DMS 273 treated with DMSO at 0.1 percent for 48 hours (cell line): ENCODE measurements at places on chromosomes 1 and 21.

DNA sequence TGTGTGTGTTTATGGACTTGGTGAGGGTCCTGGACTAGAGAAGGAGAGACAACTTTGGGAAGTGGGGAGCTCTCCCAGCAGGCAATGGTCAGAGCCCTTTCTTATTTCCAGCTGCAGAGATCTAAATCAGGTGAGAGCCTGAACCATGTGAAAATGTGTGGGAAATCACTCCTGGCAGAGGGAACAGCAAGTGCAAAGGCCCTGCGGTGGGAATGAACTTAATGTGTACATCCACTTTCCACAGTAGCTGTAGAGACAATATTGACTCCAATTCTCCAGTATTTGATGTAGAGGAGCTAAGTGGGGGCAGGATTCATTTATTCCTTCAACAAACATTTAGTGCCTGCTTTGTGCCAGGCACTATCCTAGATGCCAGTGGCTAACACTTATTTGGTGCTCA lies 14.7 kb upstream of the POU3F1 start:
- no peak for DNase-seq

DNA sequence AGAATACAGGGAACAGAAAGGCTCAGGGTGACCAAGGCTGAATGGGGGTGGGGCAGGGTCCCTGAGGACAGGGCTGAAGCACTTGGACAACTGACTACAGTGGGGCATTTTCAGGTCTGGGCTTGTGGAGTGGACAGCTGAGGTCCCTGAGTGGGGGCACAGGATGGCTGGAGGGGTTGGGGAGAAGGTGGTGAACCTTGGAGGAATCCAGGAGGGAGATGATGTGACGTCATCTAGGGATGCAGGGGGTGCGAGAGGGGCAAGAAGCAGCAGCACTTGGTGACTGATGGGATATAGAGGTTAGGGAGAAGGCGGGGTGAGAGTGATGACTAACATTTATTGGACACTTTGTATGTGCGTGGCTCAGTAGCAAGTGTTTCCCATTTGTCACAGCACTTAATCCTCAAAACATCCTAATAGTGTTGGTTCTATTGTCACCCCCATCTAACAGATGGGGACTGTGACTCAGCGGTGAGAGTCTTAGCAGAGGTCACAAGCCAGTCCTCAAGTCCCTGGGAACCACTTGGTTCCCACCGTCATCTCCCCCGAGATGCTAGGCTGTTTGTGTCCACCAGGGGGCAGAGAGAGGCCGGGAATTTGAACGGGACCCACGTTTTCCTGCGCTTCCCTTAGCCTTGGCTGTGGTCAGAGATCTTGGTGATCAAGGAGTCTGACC lies 27.9 kb upstream of the BMP8B start:
- peak; percentile 98 for DNase-seq

DNA sequence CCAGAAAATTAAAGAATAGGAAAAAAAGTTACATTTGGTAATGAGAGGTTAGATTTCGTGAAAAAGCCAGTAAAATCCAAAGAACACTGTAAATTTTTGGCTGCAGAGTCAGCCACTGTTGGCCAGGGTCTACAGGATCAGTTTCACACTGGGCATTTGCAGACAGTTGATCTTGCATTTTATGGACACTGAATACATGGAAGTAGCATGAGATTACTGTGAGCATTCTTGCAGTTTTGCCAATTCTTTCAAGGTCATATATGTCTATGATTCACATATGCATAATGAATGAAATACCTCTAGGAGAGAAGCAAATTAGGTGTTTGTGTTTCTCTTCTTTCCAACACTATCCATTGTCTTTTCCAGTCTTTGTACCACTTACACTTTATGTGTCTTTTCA lies 200.8 kb upstream of the DPYD start:
- DNase-seq: no peak

GRCh38 chr1:226569879-226570547 lies 21.4 kb downstream of the STUM start:
- no peak for DNase-seq

DNA sequence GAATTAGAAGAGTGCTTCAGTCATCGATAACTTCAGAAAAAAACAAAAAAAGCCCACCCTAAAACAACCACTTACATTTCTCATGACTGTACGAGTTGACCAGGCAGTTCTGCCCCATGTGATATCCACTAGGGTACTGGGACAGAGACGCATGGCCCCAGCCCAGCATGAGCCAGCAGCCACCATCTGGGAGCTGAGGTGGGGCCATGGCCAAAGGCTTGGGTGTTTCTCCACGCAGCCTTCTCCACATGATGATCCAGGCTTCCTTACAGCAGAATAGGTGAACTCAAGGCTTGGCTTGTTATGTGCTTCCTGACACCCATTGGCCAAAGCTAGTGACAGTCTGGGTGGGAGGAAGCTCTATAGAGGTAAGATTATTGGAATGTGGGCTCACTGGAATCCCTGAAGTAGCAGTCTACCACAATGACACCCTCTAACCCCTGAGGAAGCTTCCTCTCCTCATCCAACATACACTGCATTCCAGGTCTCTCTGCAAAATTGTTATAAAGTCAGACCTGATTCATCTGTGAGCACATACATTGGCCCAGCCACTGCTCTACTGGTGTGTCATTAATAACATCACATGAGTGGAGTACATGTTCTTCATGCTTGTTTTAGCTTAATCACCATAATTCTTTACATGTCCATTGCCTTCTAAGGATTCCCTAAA lies 66.3 kb upstream of the NTPCR start:
- DNase-seq: no peak

GRCh38 chr1:238061967-238062613 lies 171.4 kb upstream of the ZP4 start:
- DNase-seq: no peak

DNA sequence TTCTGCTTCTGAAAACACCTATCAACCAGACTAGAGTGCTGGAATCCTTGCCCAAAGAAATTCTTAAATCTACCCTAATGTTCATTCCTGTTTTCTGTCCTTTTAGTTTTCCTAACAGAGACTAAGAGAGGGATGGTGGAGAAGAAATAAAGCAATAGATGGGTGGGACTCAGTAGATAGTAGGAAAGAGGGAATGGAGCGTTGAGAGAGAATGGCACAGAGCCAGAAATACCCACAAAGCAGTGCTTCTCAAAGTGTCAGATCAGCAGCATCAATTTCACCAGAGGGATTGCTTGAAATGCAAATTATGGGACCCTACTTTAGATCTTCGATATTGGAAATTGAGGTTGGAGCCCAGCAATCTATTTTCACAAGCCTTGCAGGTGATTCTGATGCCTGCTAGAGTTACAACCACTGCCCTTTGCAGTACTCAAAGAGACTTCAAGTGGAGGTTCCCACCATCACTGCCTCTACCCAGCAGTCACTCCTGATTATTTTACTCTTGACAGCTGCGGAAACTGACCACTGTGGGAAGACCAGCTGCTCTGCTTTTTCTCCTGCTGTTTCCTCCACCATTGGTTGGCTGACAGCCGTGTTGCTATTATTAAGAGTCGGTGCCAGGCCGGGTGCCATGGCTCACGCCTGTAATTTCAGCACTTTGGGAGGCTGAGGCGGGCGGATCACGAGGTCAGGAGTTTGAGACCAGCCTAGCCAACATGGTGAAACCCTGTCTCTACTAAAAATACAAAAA lies 11.4 kb upstream of the PRPF3 start:
- peak; percentile 95 for DNase-seq

DNA sequence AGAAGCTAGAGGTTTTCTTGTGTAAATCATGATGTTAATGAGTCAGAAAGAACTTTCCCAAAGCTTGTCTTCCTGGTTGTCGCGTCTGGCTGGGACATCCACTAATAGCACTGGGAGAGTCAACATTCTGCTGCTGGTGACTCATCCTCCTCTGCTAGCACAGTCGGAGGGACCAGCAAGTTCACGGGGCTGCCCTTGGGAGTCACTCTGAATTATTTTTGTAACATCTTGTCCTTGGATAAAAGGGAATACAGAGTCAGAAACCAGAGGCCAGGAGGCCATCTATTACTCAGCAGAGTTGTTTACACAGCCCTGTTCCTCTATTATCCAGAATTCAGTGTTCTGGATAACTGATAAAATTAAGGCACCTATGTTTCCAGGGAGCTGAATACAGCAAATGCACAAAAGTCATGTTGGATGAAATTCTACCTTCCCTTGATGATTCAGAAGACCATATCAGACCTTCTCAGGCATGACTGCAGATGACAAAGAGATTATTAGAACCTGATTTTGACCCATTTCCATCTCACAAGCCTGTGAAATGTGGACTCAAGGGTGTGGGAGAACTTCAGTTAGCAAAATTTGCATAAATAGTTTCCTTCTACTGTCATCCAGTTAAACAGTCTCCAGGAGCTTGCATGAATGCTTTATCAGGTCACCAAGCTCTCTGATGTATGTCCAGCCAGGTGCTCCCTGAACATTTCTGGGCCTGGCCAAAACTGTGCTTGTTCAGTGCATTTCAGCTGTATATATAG lies 68.1 kb downstream of the JAK1 start:
- peak; percentile 12 for DNase-seq

- DNase-seq: no peak
Observed at GRCh38 chr21:43815107-43815613, 25.8 kb downstream of the RRP1 start.

GRCh38 chr1:159077120-159077961 lies 775 bp upstream of the AIM2 start:
- no peak for DNase-seq

- no peak for DNase-seq
Observed at GRCh38 chr1:245748240-245748639, 593.5 kb downstream of the KIF26B start.

GRCh38 chr1:67646145-67647035 lies 38.6 kb upstream of the GADD45A start:
- peak; percentile 98 for DNase-seq

DNA sequence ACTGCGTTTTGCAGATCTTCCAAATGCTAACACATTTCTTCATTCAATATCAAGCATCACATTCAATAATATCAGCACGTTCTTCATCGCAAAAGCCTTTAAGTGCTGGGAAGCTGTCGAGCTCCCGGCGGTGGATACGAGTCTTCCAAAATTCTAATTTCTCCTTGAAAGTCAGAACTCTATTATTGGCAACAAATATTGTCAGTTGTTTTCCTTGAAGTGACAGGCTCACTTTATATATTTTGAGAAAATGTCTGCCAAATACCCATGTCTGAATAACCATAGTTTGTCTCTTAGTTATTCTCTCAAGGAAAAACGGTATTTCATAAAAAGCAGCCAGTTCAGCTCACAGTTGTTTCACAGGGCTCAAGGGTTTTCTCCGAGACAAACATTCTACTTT lies 226.2 kb upstream of the C1orf174 start:
- no peak for DNase-seq

DNA sequence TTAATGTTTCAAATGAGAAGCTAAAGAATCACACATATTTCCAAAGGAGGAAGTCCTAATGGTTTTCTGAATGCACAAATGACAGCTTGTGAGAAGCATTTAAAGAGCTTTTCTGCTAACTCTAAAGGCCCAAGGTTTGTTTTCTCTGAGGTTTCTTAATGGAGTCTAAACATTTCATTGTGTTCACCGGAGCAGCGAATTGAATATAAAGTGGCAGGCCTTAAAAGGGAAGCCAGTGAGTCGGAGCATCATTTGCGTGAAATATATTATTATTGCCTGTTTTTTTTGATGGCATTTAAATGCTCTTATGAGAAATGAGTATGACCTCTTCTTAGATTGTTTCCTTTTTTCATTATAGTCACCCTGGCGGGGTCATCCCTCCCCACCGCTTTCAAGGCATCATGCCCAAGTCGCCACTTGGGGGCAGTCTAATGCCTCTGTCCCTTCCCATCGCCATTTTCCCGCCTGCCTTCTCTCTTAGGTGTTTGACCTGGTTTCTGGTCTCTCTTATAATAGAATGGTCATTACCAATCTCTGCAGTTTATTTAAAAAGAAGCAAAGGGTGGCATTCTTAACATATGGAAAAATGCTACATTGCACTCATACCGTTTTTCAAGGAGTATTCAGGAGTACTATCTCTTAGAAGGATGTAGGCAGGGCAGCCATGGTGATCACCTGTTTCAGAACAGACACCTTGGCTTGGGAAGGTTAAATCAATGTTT lies 25.3 kb upstream of the OVAAL start:
- peak; percentile 9 for DNase-seq

DNA sequence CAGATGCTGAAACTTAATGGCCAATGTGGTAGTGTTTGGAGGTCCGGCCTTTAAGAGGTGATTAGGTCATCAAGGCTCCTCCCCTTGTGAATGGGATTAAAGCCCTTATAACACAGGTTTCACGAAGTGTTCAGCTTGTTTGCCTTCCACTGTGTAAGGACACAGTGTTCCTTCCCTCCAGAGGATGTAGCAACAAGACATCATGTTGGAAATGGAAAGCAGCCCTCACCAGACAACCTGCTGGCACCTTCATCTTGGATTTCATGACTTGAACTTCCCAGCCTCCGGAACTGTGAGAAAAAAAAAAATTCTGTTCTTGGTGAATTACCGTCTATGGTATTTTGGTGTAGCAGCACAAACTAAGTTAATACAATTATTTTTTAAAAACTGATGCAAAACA lies 613.8 kb downstream of the KIF26B start:
- no peak for DNase-seq

- DNase-seq: no peak
Observed at GRCh38 chr1:220513834-220514233, 14.1 kb upstream of the MARK1 start.

DNA sequence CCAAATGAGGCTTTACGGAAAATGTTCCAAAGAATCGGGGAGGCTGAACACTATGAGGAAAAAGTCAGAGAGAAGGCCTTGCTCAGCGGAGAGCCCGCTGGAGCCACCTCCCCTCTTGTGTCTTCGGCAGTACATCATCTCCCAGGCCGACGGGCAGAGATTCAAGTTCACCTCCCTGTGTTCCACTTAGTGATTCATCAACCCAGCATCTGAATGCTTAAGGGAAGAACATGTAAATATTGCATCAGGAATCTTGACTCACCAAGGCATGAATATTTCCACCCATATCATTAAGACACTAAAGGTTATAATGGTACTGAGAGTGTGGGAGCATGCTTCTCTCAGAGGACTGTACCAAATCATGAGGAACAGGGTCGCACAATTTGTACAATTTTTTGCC lies 172.5 kb downstream of the ST6GALNAC5 start:
- no peak for DNase-seq

DNA sequence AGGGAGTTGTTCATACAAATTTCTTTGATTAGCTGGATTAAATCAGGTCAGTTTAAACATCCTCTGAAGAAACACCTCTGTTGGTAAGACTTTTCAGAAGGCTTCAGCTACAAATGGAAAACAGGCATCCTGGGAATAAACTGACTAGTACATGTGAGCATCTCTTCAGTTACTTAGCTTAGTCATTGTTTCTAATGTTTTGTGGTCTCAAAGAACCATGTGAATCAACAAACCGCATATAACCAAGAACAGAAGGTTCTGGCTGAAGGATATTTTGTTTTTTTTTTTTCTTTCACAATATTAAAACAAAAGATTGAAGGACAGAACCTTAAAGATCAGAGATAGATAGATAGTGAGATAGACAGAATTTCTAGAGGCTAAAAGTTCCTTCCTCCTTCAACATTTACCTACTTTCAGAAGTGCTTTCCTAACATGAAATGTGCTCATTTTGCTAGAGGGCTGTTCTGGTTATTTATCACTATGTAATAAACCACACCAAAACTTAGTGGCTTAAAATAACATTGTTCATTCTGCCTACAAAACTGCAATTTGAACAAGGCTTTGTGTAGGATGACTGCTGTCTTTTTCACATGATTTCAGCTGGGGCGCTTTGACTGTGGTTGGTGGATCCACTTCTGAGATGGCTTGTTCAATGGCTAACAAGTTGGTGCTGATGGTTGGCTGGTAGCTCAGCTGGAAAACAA lies 119.8 kb upstream of the PTGFR start:
- no peak for DNase-seq
